ENCODE measurements at places on chromosomes 4 and X. TPM values are rescaled to one million over a fixed set of nuclear protein-coding genes. Genes with fewer than 3 reads are reported as not detected.

GPR173 gene
- total RNA-seq = 0.72 TPM

SETD7 gene
- 42.1 TPM for total RNA-seq

EPGN gene
- not detected for total RNA-seq

NEIL3 gene
- 17.5 TPM for total RNA-seq

CAPN6 gene
- not detected for total RNA-seq

QRFPR gene
- not detected for total RNA-seq

EMCN gene
- not detected for total RNA-seq

MAGEA2B gene
- 0.77 TPM for total RNA-seq

C4orf50 gene
- 0.12 TPM for total RNA-seq

CLGN gene
- 0.53 TPM for total RNA-seq

FATE1 gene
- total RNA-seq = not detected

TBC1D8B gene
- total RNA-seq = not detected

RTL9 gene
- 0.03 TPM for total RNA-seq

CABS1 gene
- not detected for total RNA-seq

MAGED4 gene
- 6.9 TPM for total RNA-seq

ADH4 gene
- not detected for total RNA-seq

FDCSP gene
- not detected for total RNA-seq

CYSLTR1 gene
- total RNA-seq = not detected

EGF gene
- 8.0 TPM for total RNA-seq

CYBB gene
- total RNA-seq = 0.19 TPM

ARHGAP36 gene
- not detected for total RNA-seq

TMEM31 gene
- total RNA-seq = not detected

H2BW2 gene
- total RNA-seq = not detected

CSAG1 gene
- not detected for total RNA-seq

SYP gene
- total RNA-seq = 0.48 TPM

UBL4A gene
- 139 TPM for total RNA-seq

ARMCX2 gene
- total RNA-seq = 31.3 TPM

TCP11X2 gene
- total RNA-seq = not detected

HSFX1 gene
- 0.19 TPM for total RNA-seq

SPCS3 gene
- total RNA-seq = 69.4 TPM

ITGB1BP2 gene
- 1.2 TPM for total RNA-seq

UBA1 gene
- 169 TPM for total RNA-seq

TENM3 gene
- 87.7 TPM for total RNA-seq

SHOX gene
- not detected for total RNA-seq

ADH1B gene
- total RNA-seq = not detected

GPRASP3 gene
- total RNA-seq = 0.86 TPM

CXCL6 gene
- not detected for total RNA-seq

SOWAHD gene
- not detected for total RNA-seq

TRAPPC11 gene
- 29.5 TPM for total RNA-seq

XG gene
- not detected for total RNA-seq

APEX2 gene
- total RNA-seq = 19.2 TPM

DCAF8L2 gene
- total RNA-seq = not detected

STK26 gene
- total RNA-seq = 14.5 TPM

CDKL5 gene
- 1.6 TPM for total RNA-seq

RAB9B gene
- total RNA-seq = 3.3 TPM

CT55 gene
- total RNA-seq = 1.5 TPM

IGBP1 gene
- total RNA-seq = 44.1 TPM

DUX4 gene
- not detected for total RNA-seq

PNMA5 gene
- total RNA-seq = not detected

CT45A7 gene
- total RNA-seq = not detected

FGF13 gene
- total RNA-seq = not detected

MMRN1 gene
- not detected for total RNA-seq

PROM1 gene
- 0.02 TPM for total RNA-seq

ZNF732 gene
- not detected for total RNA-seq

UCP1 gene
- total RNA-seq = not detected

ZNF630 gene
- total RNA-seq = 3.5 TPM

FAM47E gene
- 0.38 TPM for total RNA-seq

Measured in A172 (cell line).